ENCODE measurements at places on chromosomes 2 and 18. TPM values are rescaled to one million over a fixed set of nuclear protein-coding genes. Genes with fewer than 3 reads are reported as not detected.

DNA sequence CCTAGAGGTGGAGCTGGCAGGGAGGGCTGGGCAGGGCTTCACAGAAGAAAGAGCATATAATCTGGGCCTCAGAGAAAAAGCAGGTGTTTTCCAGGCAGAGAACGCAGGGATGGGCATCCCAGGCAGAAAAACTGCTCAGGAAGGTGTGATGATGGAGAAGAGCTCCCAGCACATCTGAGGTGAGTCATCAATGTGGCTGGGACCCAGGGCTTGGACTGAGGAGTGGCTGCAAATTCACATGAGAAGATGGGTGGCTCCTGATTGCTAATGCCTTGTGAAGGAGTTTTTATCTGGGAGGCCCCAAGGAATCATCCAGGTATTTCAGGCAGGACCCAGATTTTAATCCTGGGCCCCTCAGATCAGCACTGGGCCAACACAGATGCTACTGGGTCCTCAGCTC, 10.2 kb downstream of the IL1F10 start:
- H3K4me3 ChIP-seq, result no peak overlapping the region
- no peak overlapping the region for H3K27ac ChIP-seq
- DNase-seq, result no peak
- no peaks in the 10 kb centered on the region for H3K36me3 ChIP-seq
- peaks cover 11% of the 10 kb centered on the region for H3K27me3 ChIP-seq

- no peak for DNase-seq
- no peak overlapping the region for H3K27ac ChIP-seq
- peaks cover 26% of the 10 kb centered on the region for H3K27me3 ChIP-seq
These were observed 74.7 kb upstream of the TLK1 start for GRCh38 chr2:171235262-171235881.

- no peaks in the 10 kb centered on the region for H3K36me3 ChIP-seq
- H3K4me3 ChIP-seq, result peak overlapping the region; percentile 64
- H3K27ac ChIP-seq, result no peak overlapping the region
- peaks cover 57% of the 10 kb centered on the region for H3K27me3 ChIP-seq
These were observed 593 bp upstream of the SDC1 start for GRCh38 chr2:20225294-20226151.

DNA sequence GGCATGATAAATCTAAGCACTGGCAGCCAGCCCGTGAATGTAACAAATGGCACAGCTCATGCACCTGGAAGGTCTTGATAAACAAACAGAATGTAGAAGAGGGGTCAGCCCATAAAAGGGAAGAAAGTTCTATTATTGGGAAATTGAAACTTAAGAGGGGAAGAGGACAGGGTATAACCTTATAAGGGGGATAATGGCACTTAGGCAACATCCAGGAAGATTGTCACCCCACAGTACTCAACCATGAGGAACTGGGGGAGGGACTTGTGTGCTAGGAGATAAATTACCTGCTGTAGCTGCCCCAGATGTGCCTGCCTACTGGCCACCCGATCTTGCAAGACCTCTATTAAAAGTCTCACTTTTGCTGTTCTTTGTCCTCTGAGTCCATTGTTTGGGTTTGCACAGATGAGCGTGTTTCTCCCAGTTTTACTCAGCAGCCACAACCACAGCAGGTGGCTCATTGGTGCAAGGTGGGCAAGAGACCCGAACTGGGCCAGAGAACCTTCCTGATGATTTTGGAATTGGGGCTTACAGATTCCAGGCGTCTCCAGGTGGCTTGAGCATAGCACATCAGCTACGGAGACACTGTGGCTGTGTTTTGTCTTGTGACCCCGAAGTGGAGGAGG, 79.0 kb upstream of the TAF1B start:
- H3K4me3 ChIP-seq, result no peak overlapping the region
- no peak overlapping the region for H3K27ac ChIP-seq
- no peaks in the 10 kb centered on the region for H3K36me3 ChIP-seq
- DNase-seq, result no peak

- H3K36me3 ChIP-seq, result no peaks in the 10 kb centered on the region
- H3K4me3 ChIP-seq, result no peak overlapping the region
- peaks cover 9% of the 10 kb centered on the region for H3K4me1 ChIP-seq
- peak; percentile 55 for DNase-seq
These were observed 241.5 kb downstream of the ICOS start for GRCh38 chr2:204177977-204178522.

- no peak overlapping the region for H3K4me3 ChIP-seq
- peaks cover 10% of the 10 kb centered on the region for H3K4me1 ChIP-seq
- no peaks in the 10 kb centered on the region for H3K36me3 ChIP-seq
- no peak for DNase-seq
- peaks cover 14% of the 10 kb centered on the region for H3K27me3 ChIP-seq
- no peak overlapping the region for H3K27ac ChIP-seq
These were observed 113.0 kb upstream of the SLC1A4 start for GRCh38 chr2:64876137-64876647.

GRCh38 chr2:230781130-230781797, 68.6 kb downstream of the CAB39 start:
- H3K4me3 ChIP-seq, result peak overlapping the region; percentile 3
- H3K4me1 ChIP-seq, result peaks cover 61% of the 10 kb centered on the region
- H3K36me3 ChIP-seq, result peaks cover 91% of the 10 kb centered on the region
- no peaks in the 10 kb centered on the region for H3K27me3 ChIP-seq
- peak overlapping the region; percentile 77 for H3K27ac ChIP-seq

- no peaks in the 10 kb centered on the region for H3K36me3 ChIP-seq
- peaks cover 10% of the 10 kb centered on the region for H3K4me1 ChIP-seq
- no peaks in the 10 kb centered on the region for H3K27me3 ChIP-seq
- H3K4me3 ChIP-seq, result no peak overlapping the region
These were observed 70.5 kb downstream of the CLHC1 start for GRCh38 chr2:55161295-55162210.

DNA sequence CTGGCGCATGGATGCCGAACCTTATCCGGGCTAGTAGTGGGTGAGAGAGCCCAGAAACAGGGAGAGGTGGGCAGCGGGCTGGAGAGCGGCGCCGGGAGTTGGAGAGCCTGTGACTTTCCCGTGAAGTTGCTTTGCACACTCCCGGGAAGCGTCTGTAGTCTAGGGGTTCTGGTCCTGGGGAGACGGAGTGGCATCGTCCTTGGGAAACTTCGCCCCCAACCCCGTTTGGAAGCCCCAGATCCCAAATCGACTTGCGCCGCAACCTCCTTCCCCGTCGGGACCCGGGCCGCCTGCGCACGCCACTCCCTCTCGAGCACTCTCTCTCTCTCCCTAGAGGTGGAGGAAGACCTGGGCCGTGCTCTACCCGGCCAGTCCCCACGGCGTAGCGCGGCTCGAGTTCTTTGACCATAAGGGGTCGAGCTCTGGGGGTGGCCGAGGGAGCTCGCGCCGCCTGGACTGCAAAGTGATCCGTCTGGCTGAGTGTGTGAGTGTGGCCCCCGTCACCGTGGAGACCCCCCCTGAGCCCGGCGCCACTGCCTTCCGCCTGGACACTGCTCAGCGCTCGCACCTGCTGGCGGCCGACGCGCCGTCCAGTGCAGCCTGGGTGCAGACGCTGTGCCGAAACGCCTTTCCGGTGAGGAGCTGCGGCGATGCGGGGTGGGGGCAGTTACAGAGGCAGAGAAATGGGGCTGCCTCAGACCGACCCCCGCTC, 456 bp downstream of the DOK1 start:
- H3K27me3 ChIP-seq, result no peaks in the 10 kb centered on the region
- H3K36me3 ChIP-seq, result peaks cover 25% of the 10 kb centered on the region
- H3K4me1 ChIP-seq, result peaks cover 29% of the 10 kb centered on the region
- H3K27ac ChIP-seq, result peak overlapping the region; percentile 96
- DNase-seq, result peak; percentile 36
- peak overlapping the region; percentile 97 for H3K4me3 ChIP-seq

DNA sequence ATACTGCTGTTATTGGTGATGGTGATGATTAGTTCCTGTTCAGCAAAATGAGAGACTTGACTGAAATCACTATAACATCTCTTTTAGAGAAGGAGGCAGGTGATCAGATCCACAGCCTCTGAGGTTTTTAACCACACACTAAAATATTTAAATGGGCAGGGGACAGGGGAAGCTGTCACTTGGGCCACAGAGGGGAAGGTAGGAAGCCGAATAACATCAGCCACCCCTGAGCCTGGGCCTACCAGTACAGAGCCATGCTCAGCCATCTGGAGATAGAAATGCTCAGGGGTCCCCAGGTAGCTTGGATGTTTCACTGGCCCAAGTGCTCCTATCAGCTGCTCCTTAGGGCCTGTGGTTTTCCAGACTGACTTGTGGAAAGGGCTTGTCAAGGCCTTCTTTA, 122.3 kb downstream of the MRO start:
- DNase-seq, result no peak
- no peaks in the 10 kb centered on the region for H3K4me1 ChIP-seq
- H3K4me3 ChIP-seq, result no peak overlapping the region
- no peak overlapping the region for H3K27ac ChIP-seq
- no peaks in the 10 kb centered on the region for H3K27me3 ChIP-seq

- DNase-seq, result no peak
- no peak overlapping the region for H3K27ac ChIP-seq
- H3K36me3 ChIP-seq, result peaks cover 2% of the 10 kb centered on the region
- no peaks in the 10 kb centered on the region for H3K27me3 ChIP-seq
These were observed 11.2 kb upstream of the NFE2L2 start for GRCh38 chr2:177275743-177276055.

DNA sequence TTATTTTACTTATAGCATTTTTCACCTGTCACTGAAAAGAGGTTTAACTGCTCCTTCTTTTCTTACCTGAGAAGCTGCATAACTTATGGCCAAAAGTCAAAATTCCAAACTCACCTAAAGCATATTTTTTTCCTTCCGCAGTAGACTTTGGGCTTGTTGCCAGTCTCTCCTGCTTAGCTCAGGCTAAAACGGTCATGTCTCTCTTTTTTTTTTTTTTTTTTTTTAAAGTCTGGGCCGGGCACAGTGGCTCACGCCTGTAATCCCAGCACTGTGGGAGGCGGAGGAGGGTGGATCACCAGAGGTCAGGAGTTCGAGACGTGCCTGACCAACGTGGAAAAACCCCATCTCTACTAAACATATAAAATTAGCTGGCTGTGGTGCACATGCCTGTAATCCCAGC, 113.5 kb downstream of the RTN4 start:
- no peaks in the 10 kb centered on the region for H3K36me3 ChIP-seq
- no peak for DNase-seq
- H3K27ac ChIP-seq, result no peak overlapping the region

- H3K4me1 ChIP-seq, result no peaks in the 10 kb centered on the region
- H3K4me3 ChIP-seq, result no peak overlapping the region
- H3K36me3 ChIP-seq, result no peaks in the 10 kb centered on the region
These were observed 37.7 kb upstream of the MAT2A start for GRCh38 chr2:85501248-85501647.

DNA sequence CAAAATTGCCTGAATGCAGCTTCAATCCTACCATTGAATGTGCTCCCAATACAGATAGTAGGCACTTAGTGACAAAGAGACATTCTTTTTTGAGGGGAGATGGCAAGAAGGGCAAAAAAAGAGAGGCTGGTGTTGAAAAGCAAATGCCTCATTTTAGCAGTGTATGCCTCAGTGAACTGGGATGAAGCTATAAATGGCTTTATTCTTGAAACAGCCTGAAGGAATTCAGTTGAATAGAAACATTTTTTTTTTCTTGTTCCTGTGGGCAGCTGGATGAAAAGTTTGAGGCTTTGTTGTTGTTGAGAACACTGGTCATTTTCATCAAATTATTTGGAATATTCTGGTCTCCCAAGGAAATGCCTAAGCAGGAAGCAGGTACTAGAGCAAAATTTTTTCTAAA, 228.9 kb downstream of the RNF144A start:
- no peaks in the 10 kb centered on the region for H3K27me3 ChIP-seq
- H3K36me3 ChIP-seq, result no peaks in the 10 kb centered on the region
- no peak overlapping the region for H3K4me3 ChIP-seq
- H3K4me1 ChIP-seq, result no peaks in the 10 kb centered on the region
- no peak overlapping the region for H3K27ac ChIP-seq

- H3K27ac ChIP-seq, result no peak overlapping the region
- peaks cover 13% of the 10 kb centered on the region for H3K4me1 ChIP-seq
- peaks cover 57% of the 10 kb centered on the region for H3K27me3 ChIP-seq
- no peak for DNase-seq
These were observed 3.4 kb downstream of the B4GALT6 start for GRCh38 chr18:31680831-31681568.

DNA sequence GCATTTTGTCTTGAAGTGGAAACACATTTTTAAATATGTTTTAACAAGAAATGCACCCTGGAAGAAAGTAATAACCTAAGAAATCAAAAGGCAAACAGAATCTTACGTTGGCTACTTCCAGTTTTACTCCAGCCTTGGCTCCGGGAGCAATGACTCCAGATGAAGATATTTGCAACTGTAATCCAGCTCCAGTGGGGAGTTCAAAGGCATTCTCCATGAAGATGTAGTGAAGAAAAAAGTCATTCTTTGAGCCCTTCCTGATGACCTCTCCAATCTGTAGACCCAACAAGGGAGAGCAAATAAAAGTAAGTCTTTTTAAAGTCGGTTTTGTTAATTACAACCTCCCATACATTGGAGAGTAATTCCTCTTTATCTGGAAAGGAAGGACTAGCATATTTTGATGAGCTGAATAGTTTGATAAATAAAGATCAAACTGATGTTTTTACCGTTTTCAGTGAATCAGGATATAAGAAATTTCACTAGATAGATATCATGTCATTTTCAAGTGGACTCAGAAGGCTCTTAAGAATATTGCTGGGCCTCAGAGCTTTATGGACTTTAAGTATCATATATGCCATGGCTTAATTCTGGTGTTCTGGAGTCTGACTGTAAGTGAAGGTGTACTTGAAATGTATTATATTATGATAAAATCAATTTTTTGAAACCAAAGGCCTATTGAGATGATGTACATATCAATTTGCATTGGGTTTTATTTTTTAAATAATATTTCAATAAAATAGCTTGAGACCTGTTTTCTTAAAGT, 20.3 kb downstream of the APOB start:
- H3K27ac ChIP-seq, result no peak overlapping the region
- DNase-seq, result no peak
- H3K36me3 ChIP-seq, result no peaks in the 10 kb centered on the region
- no peak overlapping the region for H3K4me3 ChIP-seq

GRCh38 chr2:55080204-55080738, 30.0 kb upstream of the RTN4 start:
- H3K27ac ChIP-seq, result no peak overlapping the region
- DNase-seq, result no peak
- H3K4me1 ChIP-seq, result no peaks in the 10 kb centered on the region
- H3K36me3 ChIP-seq, result no peaks in the 10 kb centered on the region
- H3K4me3 ChIP-seq, result no peak overlapping the region

DNA sequence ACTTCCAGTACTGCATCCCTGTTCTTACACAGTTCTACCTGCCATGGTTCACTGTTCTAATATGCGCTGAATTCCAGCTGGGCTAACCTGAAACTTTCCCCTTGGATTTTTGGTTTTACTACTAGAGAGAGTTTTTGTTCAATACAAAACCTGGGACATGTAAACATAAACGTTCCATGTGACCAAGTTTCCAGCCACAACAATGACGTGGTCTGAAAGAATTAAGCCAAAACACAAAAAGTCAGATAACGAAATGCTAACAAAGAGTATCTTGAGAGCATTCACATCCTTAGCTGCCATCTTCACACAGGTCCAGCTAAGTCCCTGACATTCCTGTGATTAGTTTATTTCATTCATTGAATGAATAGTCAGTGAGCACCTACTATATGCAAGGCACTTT, 467.0 kb upstream of the PKDCC start:
- no peaks in the 10 kb centered on the region for H3K4me1 ChIP-seq
- H3K4me3 ChIP-seq, result no peak overlapping the region
- H3K27ac ChIP-seq, result no peak overlapping the region
- no peak for DNase-seq
- no peaks in the 10 kb centered on the region for H3K27me3 ChIP-seq

The RNF152 gene
- 0.21 TPM for total RNA-seq

The DNAH6 gene
- total RNA-seq, result 0.09 TPM

The PHOSPHO2 gene
- total RNA-seq, result 4.2 TPM

The MEMO1 gene
- 63.7 TPM for total RNA-seq

The TEX51 gene
- not detected for total RNA-seq

The HES6 gene
- 10.2 TPM for total RNA-seq

The TUBA4B gene
- not detected for total RNA-seq

The CRACDL gene
- 0.55 TPM for total RNA-seq

The GALNT14 gene
- 0.90 TPM for total RNA-seq

The LCT gene
- total RNA-seq, result 0.53 TPM

The IL36RN gene
- not detected for total RNA-seq

The LRRTM1 gene
- not detected for total RNA-seq

The GPAT2 gene
- total RNA-seq, result 19.1 TPM

The RND3 gene
- total RNA-seq, result not detected
